Effector memory CD4-positive, alpha-beta T cell (primary cell): ENCODE measurements at places on chromosomes 13 and 19.

- no peak overlapping the region for H3K27ac ChIP-seq
- no peaks in the 10 kb centered on the region for H3K27me3 ChIP-seq
- H3K36me3 ChIP-seq = no peaks in the 10 kb centered on the region
- H3K4me1 ChIP-seq = no peaks in the 10 kb centered on the region
- no peak for DNase-seq
Observed at GRCh38 chr13:42597505-42597904, 23.6 kb downstream of the TNFSF11 start.

DNA sequence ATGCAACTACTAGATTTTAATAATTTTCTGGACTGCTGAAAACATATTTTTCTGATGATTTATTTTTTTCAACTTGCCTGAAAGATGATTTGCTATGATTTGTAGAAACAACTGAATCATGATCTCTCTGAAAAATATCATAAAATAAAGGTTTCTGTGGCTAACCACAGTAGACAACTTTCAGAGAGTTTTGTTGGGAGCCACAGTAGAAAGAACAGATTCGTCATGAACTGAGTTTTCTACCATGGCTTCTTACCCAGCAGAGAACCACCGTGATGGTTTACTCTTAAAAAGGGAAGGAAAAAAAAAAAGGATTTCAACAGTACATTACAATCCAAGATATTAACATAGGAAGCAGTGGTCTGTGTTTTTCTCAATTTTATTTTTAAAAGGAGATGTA is 18.0 kb downstream of the ZAR1L start:
- no peak overlapping the region for H3K27ac ChIP-seq
- H3K36me3 ChIP-seq = no peaks in the 10 kb centered on the region
- H3K4me1 ChIP-seq = no peaks in the 10 kb centered on the region
- no peaks in the 10 kb centered on the region for H3K27me3 ChIP-seq
- H3K4me3 ChIP-seq = no peak overlapping the region

GRCh38 chr19:55113570-55114039 is 3.8 kb downstream of the PPP1R12C start:
- H3K36me3 ChIP-seq = peaks cover 29% of the 10 kb centered on the region
- H3K4me3 ChIP-seq = no peak overlapping the region
- no peak overlapping the region for H3K27ac ChIP-seq
- peaks cover 20% of the 10 kb centered on the region for H3K4me1 ChIP-seq

DNA sequence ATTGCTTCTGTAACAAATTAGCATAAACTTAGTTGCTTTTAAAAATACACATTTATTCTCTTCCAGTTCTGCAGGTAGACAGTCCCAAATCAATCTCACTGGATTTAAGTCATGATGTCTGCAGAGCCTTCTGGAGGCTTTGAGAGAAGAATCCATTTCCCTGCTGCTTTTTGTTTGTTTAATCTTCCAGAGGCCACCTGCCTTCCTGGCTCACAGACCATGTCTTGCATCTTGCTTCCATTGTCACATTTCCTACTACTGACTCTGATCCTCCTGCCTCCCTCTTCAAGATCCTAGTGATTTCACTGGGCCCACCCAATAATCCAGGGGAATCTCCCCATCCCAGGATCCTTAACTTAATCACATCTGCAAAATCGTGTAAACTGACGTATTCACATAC is 473.3 kb downstream of the ITGBL1 start:
- DNase-seq = no peak
- no peaks in the 10 kb centered on the region for H3K36me3 ChIP-seq
- H3K27me3 ChIP-seq = no peaks in the 10 kb centered on the region
- H3K4me1 ChIP-seq = no peaks in the 10 kb centered on the region
- no peak overlapping the region for H3K4me3 ChIP-seq
- no peak overlapping the region for H3K27ac ChIP-seq

DNA sequence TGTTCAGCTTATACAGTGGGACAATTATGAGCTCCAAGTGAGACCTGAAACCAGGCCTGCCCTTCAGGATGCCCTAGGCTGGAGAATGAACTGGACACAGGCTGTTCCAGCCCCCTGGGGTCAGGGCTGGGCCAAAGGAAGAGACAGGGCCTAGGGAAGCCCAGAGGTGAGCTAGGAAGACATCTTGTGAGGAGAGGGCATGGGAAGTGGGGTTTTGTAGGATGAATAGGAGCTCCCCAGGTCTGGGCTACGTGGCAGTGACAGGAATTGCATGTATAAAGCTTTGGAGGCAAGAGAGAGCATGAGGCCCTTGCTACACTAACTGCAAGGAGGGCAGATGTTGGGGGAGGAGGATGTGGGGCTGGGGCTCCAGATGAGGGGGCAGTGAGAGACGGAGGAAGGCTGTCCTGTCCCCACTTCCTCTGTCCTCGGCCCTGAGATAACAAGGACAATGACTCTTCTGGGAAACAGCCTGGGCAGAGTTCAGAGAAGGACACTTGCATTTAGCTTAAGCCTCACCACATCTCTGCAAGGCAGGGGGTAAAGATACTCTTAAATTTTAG is 1.5 kb upstream of the TBXA2R start:
- peaks cover 26% of the 10 kb centered on the region for H3K4me1 ChIP-seq
- H3K27me3 ChIP-seq = no peaks in the 10 kb centered on the region
- H3K36me3 ChIP-seq = peaks cover 25% of the 10 kb centered on the region

GRCh38 chr19:262125-262524 is 29.1 kb downstream of the PLPP2 start:
- no peaks in the 10 kb centered on the region for H3K4me1 ChIP-seq
- no peak for DNase-seq
- no peaks in the 10 kb centered on the region for H3K36me3 ChIP-seq
- no peak overlapping the region for H3K4me3 ChIP-seq

GRCh38 chr13:114106991-114107685 is 25.3 kb downstream of the RASA3 start:
- peaks cover 41% of the 10 kb centered on the region for H3K36me3 ChIP-seq
- peak overlapping the region; percentile 16 for H3K27ac ChIP-seq
- H3K4me1 ChIP-seq = peaks cover 73% of the 10 kb centered on the region
- no peaks in the 10 kb centered on the region for H3K27me3 ChIP-seq
- no peak for DNase-seq

DNA sequence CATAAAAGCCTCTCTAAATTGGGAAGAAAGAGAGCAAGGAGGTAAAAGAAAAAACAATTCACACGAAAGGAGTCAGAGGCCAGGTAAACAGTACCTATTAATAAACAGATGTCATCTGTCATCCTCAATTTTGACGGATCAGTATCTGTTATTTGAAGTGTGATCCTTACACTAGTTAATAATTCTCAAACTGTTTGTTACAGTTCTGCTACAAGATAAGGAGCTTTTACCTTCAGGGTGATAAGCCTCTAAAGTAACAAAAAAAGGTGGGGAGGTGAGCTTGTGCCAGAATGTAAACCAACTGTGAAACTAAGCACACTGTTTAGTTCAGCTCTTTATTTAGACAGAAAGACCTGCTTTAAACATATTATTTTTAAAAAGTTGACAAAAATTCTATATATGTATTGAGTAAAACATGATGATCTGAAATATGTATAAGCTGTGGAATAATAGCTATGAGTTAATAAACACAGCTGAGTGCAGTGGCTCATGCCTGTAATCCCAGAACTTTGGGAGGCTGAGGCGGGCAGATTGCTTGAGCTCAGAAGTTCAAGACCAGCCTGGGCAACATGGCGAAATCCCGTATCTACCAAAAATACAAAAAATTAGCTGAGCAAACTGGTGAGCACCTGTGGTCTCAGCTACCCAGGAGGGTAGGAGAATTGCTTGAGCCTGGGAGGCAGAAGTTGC is 48.4 kb upstream of the EBPL start:
- H3K4me3 ChIP-seq = no peak overlapping the region
- H3K27ac ChIP-seq = no peak overlapping the region
- H3K4me1 ChIP-seq = no peaks in the 10 kb centered on the region
- no peaks in the 10 kb centered on the region for H3K36me3 ChIP-seq
- H3K27me3 ChIP-seq = no peaks in the 10 kb centered on the region

DNA sequence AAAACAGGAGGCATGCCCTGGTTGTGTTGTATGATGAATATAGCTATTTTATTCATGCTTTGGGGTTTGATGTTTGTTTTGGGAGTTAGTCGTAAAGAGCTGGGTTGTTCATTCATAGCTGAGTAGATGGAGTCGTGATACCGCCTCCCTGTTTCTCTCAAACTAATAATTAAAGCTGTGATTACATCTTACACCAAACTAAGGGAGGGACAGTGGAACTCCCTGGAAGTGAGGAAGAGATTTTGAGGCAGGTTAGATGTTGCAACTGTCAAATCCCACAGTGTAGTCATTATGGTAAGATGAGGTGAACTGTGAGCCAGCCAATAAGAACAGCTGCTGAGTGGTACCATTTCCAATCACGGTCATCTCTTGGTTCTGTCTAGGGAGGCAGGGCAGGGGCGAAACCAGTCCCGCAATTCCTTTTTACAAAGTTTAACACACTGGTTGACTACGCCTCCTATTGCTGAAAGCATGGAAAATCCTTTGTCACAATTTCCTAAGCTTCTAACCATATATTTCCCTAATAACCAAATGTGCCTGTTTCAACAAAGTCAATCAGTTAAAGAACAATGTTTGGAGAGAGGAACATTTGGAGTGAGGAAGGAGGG is 207.6 kb upstream of the SERP2 start:
- no peak overlapping the region for H3K4me3 ChIP-seq
- no peak overlapping the region for H3K27ac ChIP-seq
- H3K36me3 ChIP-seq = no peaks in the 10 kb centered on the region
- H3K27me3 ChIP-seq = no peaks in the 10 kb centered on the region
- DNase-seq = no peak
- no peaks in the 10 kb centered on the region for H3K4me1 ChIP-seq

DNA sequence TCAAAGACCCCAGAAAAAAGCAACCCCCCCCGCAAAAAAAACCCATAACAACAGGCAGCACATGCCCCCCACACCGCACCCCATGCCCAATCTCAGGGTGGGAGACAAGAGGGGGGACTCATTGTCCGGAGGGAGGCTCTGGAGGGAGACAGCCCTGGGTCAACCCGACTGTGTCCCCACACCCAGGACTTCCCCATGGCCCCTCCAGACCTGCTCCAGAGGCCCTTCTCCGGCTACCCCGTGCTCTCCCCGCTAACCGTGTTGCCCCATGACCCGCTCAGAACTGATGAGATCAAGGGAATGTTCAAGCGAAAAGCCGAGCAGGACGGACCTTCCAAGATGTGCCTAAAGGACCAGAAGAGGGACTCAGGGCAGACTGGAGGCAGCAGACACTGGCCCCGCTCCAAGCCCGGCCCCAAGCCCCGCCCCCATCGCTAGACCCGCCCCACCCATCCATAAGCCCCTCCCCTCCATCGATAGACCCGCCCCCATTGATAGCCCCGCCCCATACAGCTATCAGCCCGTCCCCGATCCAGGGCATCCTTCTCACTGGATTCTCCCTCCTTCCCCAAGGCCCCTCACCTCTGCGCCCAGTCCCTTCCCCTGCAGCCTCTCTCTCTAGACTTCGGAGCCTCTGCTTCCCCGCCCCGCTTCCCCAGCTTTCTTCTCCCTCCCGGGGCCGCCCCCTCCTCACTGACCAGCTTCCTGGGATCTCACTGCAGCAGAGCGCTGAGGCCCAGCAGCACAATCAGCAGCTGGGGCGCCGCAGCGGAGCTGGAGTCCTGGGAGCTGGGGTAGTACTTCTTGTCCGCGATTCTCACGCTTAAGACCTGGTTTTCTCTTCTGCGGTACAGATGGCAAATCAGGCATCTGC is 2.2 kb downstream of the BST2 start:
- peak overlapping the region; percentile 37 for H3K27ac ChIP-seq
- H3K4me3 ChIP-seq = peak overlapping the region; percentile 73
- H3K4me1 ChIP-seq = peaks cover 27% of the 10 kb centered on the region
- H3K36me3 ChIP-seq = peaks cover 4% of the 10 kb centered on the region
- no peaks in the 10 kb centered on the region for H3K27me3 ChIP-seq
